Stimulated activated CD4-positive, alpha-beta T cell treated with anti-CD3 and anti-CD28 coated beads, Interleukin-15, amount 100 ng/mL, for 24 hours (primary cell): ENCODE measurements at places on chromosomes 12 and 14.

DNA sequence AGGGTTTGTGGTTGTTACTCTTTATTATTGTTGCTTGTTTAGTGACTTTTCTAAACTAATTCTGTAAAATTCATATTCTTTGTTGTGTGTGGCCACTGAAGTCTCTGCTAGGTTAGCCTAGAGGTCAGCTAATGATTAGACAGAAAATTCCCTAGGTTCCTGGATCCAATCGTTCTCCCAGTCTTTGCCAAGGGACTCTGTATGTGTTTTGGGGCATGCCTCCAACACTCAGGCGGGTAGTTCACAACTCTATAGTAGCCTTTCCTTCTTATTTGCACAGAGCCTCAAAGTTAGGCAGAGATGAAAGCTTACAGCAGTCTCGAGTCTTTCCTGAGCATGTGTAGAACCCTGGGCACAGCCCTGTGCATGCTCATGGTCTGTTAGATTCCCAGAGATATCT lies 32.7 kb upstream of the RIN3 start:
- DNase-seq, result no peak

GRCh38 chr14:63663428-63664341 lies 22.0 kb upstream of the WDR89 start:
- no peak for DNase-seq

DNA sequence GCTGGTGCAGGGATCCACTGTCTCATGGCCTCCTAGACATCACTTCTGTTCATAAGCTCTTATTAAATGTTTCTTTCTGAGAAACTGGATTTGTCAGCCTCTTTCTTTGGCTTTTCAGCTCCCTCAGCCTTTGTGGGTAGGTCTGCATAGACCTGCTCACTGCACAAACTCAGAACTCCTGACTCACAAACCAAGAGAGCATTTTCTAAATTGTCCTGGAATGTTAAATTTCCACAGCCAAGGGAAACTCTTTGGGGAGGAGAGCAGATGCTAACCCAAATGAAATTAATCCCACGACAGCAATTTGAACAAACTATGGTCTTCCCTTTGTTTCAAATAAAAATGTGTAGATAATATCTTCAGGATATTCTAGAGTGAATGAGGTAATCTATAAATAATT lies 19.5 kb upstream of the CERS5 start:
- no peak for DNase-seq

GRCh38 chr14:59161561-59162175 lies 26.8 kb upstream of the DAAM1 start:
- DNase-seq, result no peak

- DNase-seq, result no peak
Observed at GRCh38 chr12:84294246-84294645, 618.4 kb downstream of the SLC6A15 start.

GRCh38 chr12:93449277-93449676 lies 7.5 kb upstream of the UBE2N start:
- DNase-seq, result no peak
